Sciatic nerve (tissue), 2 donors: ENCODE measurements at places on chromosomes 12 and 14.

DNA sequence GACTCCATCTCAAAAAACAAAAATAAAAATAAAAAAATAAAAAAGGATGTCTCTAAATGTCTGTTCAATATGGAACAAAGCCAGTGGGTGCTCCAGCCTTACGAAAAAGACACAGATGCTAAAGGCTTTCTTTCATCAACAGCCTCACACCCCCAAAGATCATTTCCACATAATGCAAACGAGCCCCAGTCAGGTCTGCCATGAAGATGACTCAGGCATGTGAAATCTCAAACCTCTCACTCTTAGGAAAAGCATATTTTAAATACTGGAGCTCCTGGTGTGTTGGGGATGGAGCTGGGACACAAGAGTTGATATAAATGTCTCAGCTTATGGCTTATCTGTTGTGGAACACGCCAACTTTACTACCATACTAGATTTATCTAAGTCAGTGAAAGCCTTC is 49.9 kb upstream of the PLXNC1 start:
- no peak for DNase-seq

GRCh38 chr12:121893961-121894460 is 5.4 kb downstream of the PSMD9 start:
- DNase-seq = no peak

GRCh38 chr14:105249182-105250007 is 1.1 kb downstream of the BTBD6 start:
- no peak for DNase-seq

DNA sequence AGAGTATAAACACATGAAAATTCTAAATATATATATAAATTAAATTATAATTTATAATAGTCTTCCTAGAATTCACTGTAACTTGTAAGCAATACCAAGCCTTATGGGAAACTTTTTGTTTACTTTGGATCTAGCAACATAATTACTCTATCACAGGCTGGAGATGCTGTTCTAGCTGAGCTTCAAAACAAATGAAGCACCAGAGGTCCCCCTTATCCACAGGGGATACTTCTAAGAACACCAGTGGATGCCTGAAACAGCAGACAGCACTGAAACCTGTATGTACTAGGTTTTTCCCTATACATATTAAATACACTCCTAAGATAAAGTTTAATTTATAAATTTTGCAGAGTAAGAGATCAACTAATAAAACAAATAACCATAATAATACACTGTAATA is 96.6 kb downstream of the CDK17 start:
- no peak for DNase-seq

DNA sequence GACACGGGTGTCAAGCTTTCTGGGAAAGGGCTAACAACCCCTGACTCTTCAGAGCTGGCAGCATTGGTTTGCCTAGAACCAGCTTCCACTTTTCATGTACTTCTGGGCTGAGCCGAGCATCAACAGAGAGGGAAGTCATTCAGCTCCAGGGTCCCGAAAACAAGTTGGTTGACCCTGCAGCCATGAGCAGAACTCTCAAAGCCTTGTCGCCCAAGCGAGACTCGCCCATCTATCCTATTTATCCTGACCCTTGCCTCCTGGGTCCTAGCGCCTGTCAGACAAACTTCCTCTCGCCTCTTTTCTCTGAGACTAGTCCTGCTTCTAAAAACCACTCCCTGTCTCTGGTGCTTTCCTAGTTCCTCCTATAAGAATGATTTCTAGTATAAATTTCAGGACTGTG is 47.9 kb downstream of the ASCL4 start:
- DNase-seq = no peak

GRCh38 chr12:104435175-104435574 is 21.6 kb upstream of the CHST11 start:
- DNase-seq = no peak

- DNase-seq = peak; percentile 85
Observed at GRCh38 chr12:108511633-108512540, 3.2 kb upstream of the FICD start.

DNA sequence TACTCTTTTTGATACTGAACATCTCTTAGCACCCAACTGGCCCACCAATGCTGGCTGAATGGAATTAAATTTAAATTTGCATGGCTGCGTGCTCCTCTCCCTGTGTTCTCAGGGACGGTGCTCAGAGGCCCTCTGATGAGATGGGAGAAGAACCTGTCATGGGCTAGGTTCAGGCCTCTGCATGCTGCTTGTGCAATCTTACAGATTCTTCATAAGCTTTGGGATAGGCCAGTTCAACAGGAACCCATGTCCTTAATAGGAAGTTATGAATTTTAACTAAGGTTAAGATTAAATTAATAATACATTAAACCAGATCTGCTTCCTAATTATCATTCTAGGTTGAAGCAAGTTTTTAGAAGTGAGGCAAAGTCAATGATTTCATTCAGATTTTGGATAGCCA is 119.7 kb upstream of the LRIG3 start:
- no peak for DNase-seq

GRCh38 chr14:50357753-50358395 is 38.8 kb downstream of the CDKL1 start:
- DNase-seq = no peak

DNA sequence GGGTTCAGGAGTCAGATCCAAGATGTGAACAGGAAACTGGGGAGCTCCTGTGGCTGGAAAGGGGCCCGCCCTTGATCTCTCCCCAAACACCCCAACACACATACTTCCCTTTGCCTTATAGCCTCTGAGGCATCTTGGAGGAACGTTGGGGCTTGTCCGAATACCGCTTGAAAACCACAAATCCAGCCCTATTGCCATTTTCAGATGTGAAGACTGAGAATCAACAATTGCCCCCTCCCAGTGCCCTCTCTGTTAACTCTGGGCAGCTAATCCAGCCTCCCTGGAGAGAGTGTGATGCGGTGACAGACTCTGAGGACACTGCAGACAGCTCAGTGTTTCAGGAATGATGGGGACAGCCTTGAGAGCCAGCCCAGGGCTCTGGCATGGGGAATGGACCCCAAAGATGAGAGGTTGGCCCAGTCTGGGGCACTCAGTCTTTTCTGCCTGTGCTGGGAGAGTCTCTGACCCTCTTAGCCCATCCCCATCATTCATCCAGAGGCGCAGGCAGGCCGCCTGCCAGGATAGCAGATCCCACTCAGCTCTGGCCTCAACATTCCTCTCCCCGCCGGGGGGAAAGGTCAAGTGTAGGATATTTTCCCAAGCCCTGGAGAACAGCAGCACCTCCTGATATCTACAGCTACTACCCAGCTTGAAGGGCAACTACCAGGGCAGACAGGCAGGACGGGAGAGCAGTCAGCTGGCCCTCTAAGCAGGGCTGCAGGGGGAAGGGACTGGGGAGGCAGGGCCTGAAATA is 24.6 kb upstream of the LTBP2 start:
- DNase-seq = no peak

- DNase-seq = no peak
Observed at GRCh38 chr14:38217553-38217952, 9.8 kb downstream of the SSTR1 start.
